ENCODE measurements at places on chromosomes 3 and 15.

- no peak for DNase-seq
These were observed 20.7 kb downstream of the RHCG start for GRCh38 chr15:89475661-89476060.

DNA sequence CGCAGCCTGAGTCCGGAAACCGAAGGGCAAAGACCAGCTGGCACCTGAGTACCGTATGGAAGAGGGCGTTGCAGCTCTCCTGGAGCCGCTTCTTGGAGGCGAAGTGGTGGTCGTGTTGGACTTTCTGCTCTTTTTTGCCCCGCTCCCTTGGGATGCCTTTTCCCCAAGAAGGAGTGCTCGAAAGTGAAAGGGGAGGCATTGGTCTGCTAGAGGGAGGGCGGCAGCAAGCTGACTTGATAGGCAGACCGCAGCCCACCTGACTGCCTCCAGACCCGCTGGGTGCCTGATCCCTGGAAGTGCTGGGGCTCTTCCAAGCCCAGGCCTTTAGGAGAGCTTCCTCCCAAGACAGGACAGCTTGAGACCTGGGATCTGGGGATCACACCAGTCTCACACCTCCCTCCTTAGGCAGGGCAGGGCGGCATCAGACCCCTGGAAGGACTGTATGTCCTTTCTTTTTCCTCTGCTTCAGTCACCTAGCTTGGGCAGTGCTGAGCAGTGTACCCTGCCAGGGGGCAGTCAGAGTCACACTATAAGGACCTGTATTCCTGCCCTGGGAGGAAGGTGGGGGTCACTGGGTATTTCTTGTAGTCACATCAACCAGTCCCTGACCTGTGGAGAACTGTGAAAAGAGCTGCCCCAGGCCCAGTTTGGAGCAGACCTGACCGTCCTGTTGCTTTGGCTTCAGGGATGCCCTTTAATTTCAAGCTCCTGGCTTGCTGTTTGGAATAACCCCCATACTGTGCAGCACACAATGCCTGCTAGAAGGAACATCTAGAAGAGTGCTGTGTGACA lies 2.1 kb downstream of the ACVR2B start:
- no peak for DNase-seq

- no peak for DNase-seq
These were observed 52.8 kb downstream of the ATP8B4 start for GRCh38 chr15:50066202-50066601.

- DNase-seq: no peak
These were observed 80.3 kb downstream of the TM4SF4 start for GRCh38 chr3:149554826-149555225.

DNA sequence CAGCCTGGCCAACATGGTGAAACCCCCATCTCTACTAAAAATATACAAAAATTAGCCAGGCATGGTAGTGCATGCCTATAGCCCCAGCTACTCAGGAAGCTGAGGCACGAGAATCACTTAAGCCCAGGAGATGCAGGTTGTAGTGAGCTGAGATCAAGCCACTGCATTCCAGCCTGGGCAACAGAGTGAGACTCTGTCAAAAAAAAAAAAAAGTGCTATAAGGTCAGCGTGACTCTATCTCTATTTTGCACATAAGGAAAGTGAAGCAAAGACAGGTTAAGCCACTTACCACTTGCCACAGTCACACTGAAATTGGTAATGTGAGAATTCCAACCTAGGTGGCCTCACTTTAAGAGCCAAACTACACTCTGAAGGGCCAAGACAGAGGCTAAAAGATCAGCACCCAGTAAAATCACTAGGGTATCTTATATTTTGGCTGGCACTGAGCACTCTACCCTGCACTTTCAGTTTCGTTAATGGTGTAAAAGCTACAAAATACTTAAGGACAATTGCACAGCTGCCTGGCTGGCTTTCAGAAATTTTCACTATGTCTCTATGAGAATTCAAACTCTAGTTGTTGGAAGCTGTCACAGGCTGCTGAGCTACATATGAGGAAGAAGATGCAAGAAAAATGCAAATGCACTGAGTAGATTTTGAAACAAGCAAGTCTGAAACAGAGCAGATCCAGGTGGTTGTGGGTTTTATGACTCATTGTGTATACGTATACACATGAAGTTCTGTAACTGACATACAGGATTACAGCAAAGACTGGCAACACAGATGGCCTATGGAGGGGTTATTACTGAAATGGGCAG lies 32.7 kb downstream of the TRANK1 start:
- no peak for DNase-seq
